NCI-H446 treated with DMSO at 0.1 percent for 48 hours (cell line): ENCODE measurements at places on chromosomes 7 and 10.

DNA sequence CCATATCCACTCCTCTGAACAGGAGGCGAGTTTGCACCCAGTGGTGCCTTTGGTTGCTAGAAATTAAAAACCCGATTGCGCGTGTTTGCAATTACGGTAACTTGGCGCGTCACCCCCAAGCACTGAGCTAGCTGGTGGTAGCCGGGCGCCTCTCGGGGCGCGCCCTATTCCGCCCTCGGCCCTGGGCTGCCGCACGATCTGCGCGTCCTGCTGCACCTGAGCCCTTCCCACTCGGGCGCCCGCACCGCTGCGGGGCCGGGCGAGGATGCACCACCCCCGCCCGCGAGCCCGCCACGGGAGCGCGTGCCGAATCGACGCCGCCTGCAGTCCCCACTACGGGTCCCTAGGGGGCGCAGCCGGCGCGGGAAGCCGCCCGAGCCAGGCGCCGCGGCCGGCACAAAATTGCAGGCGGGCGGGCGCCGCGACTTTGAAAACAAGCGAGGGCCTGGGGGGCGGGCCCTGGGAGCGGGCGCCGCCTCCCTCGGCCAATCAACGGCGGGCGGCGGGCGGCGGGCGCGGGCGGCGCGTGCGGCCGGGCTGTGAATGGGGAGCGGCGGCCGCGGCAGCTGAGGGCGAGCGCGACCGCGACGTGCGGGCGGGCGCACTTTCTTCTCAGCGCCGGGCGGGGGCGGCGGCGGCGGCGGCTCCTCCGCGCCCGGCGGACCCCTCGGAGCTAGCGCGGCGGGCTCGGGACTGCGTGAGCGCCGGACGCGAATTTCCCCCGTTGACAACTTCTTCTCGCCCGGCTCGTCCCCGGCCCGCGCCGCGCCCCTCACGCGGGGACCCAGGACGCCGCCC is at the start of gene SDK1:
Gene SDK1 (plus strand): TSS at position 602 of the 798 bp plus-strand sequence. CDS start 335 bp downstream, outside the sequence.
- peak; percentile 79 for DNase-seq

DNA sequence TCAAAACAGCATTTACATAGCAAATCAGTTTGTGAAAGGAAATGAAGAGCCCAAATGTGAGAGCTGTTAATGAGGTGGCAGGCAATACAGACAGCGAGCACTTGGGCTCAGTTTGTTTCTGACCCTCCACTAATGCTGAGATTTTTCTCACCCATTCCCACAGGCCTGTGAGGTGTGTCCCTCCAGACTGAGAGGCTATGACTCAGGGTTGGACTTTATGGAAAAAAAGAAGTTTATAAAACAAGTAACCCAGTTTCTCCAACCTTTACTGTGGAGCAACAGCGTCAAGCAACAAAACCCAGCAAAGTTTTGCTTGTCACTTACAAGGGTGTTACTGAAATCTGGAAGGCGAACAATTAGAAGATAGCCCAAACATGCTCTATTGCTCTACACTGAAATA is 4.9 kb upstream of the FEZF1 start:
- DNase-seq: no peak

DNA sequence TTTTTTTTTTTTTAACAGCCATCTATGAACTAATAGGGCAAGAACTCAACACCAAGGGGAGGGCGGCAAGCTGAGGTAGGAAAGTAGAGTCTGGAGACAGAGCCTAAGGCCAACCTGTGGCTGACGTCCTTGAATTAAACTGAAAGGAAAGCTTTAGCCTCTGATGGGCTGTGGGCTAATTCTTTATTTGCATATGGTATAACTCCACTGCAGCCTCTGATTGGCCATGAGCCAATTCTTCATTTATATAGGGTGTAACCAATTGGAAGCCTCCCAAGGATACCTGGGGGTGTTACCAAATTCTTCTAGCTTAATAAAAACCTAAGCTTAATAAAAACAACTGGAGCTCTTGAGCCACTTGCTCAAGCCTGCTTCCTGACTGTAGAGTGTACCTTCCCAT is 10.3 kb downstream of the TYW1 start:
- no peak for DNase-seq

DNA sequence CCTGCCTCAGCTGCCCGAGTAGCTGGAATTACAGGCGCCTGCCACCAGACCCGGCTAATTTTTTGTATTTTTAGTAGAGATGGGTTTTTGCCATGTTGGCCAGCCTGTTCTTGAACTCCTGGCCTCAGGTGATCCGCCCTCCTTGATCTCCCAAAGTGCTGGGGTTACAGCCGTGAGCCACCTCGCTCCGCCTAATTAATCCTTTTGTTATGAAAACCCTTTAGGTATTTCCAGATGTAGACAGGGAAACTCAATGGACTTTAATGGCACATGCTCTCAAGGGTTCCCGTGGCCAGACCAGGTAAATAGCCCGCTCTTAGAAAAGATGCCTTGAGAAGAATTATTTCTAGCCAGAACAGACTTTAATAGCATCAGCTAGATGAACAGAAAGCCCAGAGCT is 19.7 kb upstream of the EXOC4 start:
- DNase-seq: no peak

DNA sequence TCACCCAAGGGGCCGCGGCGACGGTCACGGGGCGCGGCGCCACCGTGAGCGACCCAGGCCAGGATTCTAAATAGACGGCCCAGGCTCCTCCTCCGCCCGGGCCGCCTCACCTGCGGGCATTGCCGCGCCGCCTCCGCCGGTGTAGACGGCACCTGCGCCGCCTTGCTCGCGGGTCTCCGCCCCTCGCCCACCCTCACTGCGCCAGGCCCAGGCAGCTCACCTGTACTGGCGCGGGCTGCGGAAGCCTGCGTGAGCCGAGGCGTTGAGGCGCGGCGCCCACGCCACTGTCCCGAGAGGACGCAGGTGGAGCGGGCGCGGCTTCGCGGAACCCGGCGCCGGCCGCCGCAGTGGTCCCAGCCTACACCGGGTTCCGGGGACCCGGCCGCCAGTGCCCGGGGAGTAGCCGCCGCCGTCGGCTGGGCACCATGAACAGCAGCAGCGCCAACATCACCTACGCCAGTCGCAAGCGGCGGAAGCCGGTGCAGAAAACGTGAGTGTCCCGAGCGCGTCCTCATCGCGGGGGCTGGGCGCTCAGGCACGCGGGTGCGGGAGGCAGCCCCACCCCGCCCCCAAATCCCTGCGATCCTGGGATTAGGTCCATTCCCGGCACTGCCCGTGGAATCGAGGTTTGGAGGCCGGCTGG is 509 bp downstream of the AHR start:
- no peak for DNase-seq

GRCh38 chr7:29385214-29385814 is 178.3 kb upstream of the PRR15 start:
- DNase-seq: no peak

DNA sequence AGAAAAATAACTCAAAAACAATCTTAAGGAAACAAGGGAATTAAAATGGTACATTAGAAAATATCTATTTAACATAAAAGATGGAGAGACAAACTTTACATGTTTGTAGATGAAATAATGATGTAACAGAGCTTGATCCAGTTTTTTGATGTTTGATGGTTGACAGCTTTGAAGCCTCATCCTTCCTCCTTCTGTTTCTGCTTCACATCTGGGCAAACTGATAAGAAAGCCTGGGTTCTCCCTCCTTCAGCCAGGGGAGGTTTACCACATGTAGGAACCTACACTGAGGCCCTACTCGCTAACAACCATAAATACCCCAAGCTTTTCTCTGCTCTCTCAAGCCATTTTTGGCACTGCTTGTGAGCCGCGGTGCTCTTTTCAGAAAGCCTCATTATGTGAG is 82.8 kb upstream of the ZNF32 start:
- DNase-seq: no peak

GRCh38 chr7:69217516-69218350 is 380.5 kb upstream of the AUTS2 start:
- DNase-seq: no peak

DNA sequence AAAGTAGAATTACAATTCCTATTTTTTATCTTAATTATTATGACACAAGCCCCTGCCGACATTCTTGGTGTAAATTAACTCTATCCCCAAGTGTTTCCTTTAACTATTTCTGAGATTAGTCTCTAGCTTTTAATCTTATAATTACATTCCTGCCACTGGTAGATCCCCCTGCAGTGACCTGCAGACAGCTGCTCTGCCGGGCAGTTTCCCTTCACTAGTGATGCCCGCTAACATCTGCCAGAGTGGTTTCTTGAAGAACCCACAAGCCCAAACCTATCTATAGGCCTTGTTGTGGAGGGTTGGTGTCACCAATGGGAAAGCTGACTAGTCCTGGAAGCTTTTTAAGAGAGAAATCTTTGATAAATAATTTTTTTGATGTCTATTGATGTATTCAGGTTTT is 50.0 kb downstream of the ADAM22 start:
- DNase-seq: no peak

GRCh38 chr10:132906106-132906505 is 36.3 kb downstream of the CFAP46 start:
- no peak for DNase-seq

- no peak for DNase-seq
Observed at GRCh38 chr10:90674461-90674860, 183.4 kb downstream of the HTR7 start.

DNA sequence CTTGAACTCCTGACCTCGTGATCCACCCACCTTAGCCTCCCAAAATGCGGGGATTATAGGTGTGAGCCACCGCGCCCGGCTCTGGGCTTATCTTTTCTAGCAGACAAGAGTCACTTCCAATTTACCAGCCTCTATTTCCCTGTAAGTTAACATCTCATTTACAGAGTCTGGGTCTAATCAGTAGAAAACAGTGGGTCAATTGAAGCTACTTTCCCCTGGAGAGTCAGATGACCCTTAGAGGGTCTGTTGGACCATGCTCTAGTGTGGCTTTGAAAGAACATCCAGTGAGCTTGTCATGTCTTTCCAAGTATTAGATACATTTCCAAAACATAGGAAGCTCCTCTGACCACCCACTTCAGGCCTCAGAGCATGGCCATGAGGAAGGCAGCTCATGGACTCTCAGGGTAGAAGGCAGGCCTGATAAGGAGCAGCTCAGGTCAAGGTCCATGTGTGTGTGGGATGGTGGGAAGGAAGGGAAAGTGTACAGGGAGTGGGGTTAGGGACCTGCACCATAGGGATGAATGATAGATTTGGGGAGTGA is 27.6 kb upstream of the RBM20 start:
- no peak for DNase-seq

GRCh38 chr10:54131833-54132232 is 669.2 kb downstream of the PCDH15 start:
- DNase-seq: no peak

GRCh38 chr7:133837224-133837623 is 289.9 kb upstream of the LRGUK start:
- peak; percentile 11 for DNase-seq

- DNase-seq: peak; percentile 48
Observed at GRCh38 chr10:92164036-92164696, 126.7 kb downstream of the CPEB3 start.

DNA sequence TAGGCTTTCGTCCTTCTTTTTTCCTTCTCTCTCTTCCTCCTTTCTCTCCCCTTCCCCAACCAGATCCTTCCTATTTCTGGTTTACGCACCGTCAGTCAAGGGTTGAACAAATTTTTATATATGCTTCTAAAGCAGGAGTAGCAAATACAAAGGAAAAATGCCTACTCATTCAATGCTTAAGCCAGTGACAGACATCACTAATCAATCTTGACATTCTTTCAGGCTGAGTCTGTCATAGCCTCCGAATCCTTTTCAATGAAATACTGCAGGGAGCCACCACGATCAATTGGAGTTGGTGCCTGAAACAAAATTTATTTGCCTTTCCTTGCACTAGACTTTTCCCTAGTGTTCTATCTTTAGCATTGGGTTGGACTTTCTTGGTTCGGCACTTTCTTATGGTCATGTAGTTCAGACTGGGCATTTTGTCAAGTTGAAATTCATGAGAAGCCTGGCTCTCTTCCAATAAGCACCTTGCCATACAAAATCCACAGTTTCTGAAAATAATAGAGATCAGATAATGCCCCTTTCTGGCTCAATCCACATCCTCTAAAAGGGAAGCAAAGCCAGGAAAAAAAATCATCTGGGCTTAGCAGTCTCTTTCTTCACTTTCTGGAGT is 239.5 kb upstream of the PLXNA4 start:
- DNase-seq: peak; percentile 41

- no peak for DNase-seq
Observed at GRCh38 chr10:14285941-14286560, 44.7 kb downstream of the FRMD4A start.

DNA sequence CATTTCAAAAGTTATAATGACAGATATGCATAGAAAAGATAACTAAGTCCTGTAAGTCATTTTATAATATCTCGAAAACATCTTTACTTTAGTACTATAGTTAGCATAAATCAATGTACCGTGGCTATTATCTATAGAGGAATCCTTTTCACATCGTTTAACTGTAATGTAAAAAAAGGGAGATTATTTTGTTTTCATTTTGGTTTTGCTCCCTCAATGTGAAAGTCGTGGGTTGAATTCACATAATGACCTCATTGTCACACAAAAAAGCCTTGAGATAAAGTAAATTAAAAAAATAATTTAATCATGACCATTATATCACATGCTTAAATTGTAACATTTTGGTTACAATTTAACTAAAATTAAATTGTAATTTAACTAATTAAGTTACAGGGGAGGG is 560.5 kb upstream of the POT1 start:
- no peak for DNase-seq

GRCh38 chr7:108860615-108861014 is 290.9 kb downstream of the DNAJB9 start:
- DNase-seq: no peak

- DNase-seq: no peak
Observed at GRCh38 chr10:102773986-102774385, 30.2 kb downstream of the WBP1L start.
